ENCODE measurements at places on chromosomes 7 and 10. TPM values are rescaled to one million over a fixed set of nuclear protein-coding genes. Genes with fewer than 3 reads are reported as not detected.

The ANKRD7 gene
- total RNA-seq = 0.32 TPM

The HMX2 gene
- not detected for total RNA-seq

The GPR141 gene
- total RNA-seq = 0.64 TPM

The CRHR2 gene
- 0.15 TPM for total RNA-seq

The ZEB1 gene
- 113 TPM for total RNA-seq

The HABP2 gene
- total RNA-seq = 0.29 TPM

GRCh38 chr10:60376221-60377041 lies 13.2 kb downstream of the ANK3 start:
- no peak for DNase-seq
- no peak overlapping the region for H3K4me3 ChIP-seq
- H3K36me3 ChIP-seq = no peaks in the 10 kb centered on the region
- no peaks in the 10 kb centered on the region for H3K27me3 ChIP-seq

DNA sequence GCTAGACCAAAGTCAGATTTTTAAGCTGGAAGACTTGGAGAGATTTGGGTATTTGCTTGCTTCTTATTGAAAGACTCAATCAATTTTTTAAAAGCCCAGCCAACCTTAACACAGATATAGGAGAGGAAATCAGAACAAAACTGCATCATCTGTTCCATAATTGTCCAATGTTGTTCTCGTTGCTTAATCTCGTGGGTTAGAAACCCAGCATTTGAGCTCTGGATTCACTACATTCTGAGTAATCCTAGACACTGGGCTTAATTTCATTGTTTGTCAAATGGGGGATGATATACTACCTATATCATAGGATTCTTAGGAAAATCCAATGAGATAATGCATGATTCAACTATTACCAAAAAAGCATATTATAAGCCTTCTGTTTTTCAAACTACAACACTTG lies 48.9 kb downstream of the CALD1 start:
- H3K27ac ChIP-seq = peak overlapping the region; percentile 65
- H3K36me3 ChIP-seq = no peaks in the 10 kb centered on the region
- no peak for DNase-seq
- H3K4me3 ChIP-seq = no peak overlapping the region

DNA sequence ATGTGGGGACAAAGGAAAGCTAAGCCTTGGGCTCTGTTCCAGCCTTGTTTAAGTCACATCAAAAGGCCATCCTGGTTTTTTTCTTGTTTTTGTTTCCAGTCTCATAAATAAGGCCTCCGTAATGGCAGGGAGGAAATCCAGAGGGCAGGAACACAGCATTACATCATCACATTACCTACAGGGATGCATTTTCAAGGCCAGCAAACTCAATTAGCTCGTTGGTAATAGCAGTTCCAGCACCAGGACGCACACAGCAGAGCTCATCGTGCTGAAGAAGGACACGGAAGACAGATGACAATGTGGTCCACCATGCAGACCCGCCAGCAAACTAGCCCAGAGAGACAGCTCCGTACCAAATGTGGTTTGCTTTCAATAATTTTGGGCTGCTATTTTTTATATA lies 1209.2 kb downstream of the TYW1 start:
- H3K36me3 ChIP-seq = no peaks in the 10 kb centered on the region
- H3K27me3 ChIP-seq = no peaks in the 10 kb centered on the region
- no peaks in the 10 kb centered on the region for H3K4me1 ChIP-seq
- no peak for DNase-seq

- DNase-seq = no peak
- no peak overlapping the region for H3K27ac ChIP-seq
- H3K36me3 ChIP-seq = no peaks in the 10 kb centered on the region
Observed at GRCh38 chr7:129108581-129108980, 35.9 kb upstream of the TSPAN33 start.

GRCh38 chr10:132715776-132716680 lies 69.9 kb downstream of the NKX6-2 start:
- H3K27me3 ChIP-seq = no peaks in the 10 kb centered on the region
- no peaks in the 10 kb centered on the region for H3K4me1 ChIP-seq
- H3K27ac ChIP-seq = no peak overlapping the region
- no peak overlapping the region for H3K4me3 ChIP-seq
- no peak for DNase-seq

DNA sequence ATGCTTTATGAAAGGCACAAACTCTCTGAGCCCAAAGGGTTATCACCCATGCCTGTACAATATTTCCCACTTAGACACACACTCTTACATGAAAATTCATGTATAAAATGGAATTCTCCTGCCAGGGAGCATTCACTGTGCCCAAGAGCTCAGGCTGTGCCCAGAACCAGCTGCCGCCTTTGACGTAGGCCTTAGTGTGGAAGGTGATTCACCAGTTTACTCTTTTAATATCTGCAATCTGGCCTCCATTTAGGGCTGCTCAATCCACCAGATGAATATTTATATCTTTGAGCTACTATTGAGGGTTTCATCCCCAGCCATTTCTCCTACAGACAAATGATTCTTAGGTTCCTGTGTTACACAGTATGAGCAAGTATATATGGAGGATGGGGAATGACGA lies 849.7 kb downstream of the CNTNAP2 start:
- no peaks in the 10 kb centered on the region for H3K27me3 ChIP-seq
- DNase-seq = no peak
- H3K4me1 ChIP-seq = no peaks in the 10 kb centered on the region
- no peak overlapping the region for H3K4me3 ChIP-seq
- H3K27ac ChIP-seq = no peak overlapping the region
- H3K36me3 ChIP-seq = no peaks in the 10 kb centered on the region

GRCh38 chr7:151415375-151416105 lies 5.7 kb upstream of the WDR86 start:
- H3K27ac ChIP-seq = no peak overlapping the region
- DNase-seq = no peak
- peaks cover under 1% of the 10 kb centered on the region for H3K27me3 ChIP-seq

DNA sequence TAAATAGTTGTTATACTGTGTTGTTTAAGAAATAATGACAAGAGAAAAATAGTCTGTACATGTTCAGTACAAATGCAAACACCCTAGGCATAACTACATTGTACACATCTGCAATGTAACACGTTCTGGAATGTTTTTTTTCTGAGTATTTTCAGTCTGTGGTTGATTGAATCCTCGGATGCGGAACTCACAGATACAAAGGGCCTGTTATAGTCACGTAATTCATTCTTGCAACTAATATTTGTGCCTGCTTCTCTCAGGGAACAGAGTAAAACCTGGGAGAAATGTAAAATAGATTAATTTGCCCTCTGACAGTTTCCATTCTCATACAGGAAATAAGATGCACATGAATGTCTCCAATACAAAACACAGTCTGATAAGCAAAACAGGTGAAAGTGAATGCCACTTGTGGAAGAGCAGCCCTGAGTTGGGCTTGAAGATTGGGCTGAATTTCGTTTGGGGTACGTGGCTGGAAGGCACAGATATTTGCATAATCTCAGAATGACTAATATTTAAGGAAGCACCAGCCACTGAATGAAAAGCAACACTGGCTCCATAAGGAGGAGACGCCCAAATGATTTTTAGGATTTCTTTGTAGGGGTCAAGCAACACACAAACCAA lies 19.1 kb downstream of the DENND2A start:
- no peaks in the 10 kb centered on the region for H3K4me1 ChIP-seq
- no peak for DNase-seq
- H3K36me3 ChIP-seq = no peaks in the 10 kb centered on the region
- no peak overlapping the region for H3K27ac ChIP-seq
- H3K4me3 ChIP-seq = no peak overlapping the region

DNA sequence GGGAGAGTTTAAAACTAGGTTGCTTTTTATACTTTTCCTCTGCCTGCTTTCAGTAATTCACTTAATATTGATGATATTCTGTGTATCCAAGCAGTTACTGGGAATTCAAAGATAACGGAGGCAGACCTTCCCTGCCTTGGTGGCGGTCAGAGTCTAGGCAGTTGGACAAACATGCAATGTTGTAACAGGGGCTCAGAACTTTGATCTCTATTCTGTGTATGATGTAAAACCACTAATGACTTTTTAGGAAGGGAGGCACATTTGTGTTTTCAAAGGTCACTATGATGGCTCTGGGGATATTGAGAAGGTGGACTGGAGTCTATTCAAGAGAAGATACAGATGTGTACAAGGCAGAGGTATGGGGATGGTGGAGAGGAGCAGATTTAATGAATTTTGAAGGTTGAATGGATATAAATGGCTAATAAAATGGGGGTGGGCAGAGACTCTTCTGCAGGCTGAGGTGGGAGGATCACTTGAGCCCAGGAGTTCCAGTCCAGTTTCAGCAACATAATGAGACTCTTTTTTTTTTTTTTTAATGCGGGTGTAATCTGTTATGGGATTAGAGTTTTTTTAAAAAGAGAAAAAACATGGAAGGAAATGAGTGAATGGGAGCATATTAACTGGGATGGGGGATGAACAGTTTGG lies 5.7 kb upstream of the PON2 start:
- no peak overlapping the region for H3K27ac ChIP-seq
- H3K4me1 ChIP-seq = no peaks in the 10 kb centered on the region
- H3K27me3 ChIP-seq = no peaks in the 10 kb centered on the region
- no peak for DNase-seq
- no peak overlapping the region for H3K4me3 ChIP-seq
- no peaks in the 10 kb centered on the region for H3K36me3 ChIP-seq

DNA sequence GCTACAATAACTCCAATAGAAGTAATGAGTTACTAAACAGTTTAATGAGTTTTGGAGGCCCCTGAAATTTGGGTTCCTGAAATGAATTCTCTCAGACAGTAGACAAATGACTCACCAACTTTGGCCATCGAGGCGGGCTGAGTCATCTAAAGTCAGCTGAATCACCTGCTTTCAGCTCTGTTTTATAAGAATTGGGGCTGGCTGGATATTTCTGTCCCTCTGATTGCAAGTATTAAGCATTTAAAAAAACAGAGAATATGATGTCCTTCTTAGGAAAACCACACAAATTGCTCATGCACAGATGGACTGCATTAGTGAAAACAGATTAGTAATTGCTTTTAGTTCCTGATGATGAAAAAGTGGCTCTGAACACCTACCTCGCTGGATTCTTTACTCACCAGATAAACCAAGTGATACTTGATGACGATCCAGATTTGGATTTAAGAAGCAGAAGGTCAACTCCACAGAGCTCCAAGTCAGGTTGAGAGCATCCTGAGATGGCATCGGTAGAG lies 59.1 kb downstream of the ZNF365 start:
- no peak overlapping the region for H3K4me3 ChIP-seq
- H3K27me3 ChIP-seq = no peaks in the 10 kb centered on the region
- peak overlapping the region; percentile 50 for H3K27ac ChIP-seq
- no peak for DNase-seq
- no peaks in the 10 kb centered on the region for H3K36me3 ChIP-seq
- no peaks in the 10 kb centered on the region for H3K4me1 ChIP-seq

DNA sequence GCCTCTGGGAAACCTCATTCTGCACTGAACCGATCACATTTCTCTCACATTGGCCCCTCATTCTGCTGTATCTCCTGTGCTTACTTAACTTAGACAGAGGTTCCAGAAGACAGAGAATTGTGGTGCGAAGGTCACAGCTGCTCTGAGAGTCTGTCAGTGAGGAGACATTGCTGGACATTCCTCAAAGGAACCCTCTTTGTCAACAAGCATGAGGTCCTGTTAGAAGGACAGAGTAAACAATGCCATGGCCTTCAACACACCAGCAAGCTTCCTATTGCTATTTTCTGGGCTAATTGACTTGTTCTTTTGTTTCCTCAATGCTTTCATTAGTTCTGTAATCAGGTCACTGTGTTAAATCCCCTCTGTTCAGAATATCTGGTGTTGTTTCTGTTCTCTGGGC lies 109.3 kb upstream of the FZD8 start:
- DNase-seq = no peak
- H3K27me3 ChIP-seq = no peaks in the 10 kb centered on the region
- no peak overlapping the region for H3K27ac ChIP-seq
- no peaks in the 10 kb centered on the region for H3K36me3 ChIP-seq
- H3K4me3 ChIP-seq = no peak overlapping the region

- no peaks in the 10 kb centered on the region for H3K36me3 ChIP-seq
- H3K4me3 ChIP-seq = no peak overlapping the region
- no peak overlapping the region for H3K27ac ChIP-seq
- no peaks in the 10 kb centered on the region for H3K4me1 ChIP-seq
- H3K27me3 ChIP-seq = no peaks in the 10 kb centered on the region
Observed at GRCh38 chr10:80544316-80544953, 6.7 kb downstream of the SH2D4B start.

DNA sequence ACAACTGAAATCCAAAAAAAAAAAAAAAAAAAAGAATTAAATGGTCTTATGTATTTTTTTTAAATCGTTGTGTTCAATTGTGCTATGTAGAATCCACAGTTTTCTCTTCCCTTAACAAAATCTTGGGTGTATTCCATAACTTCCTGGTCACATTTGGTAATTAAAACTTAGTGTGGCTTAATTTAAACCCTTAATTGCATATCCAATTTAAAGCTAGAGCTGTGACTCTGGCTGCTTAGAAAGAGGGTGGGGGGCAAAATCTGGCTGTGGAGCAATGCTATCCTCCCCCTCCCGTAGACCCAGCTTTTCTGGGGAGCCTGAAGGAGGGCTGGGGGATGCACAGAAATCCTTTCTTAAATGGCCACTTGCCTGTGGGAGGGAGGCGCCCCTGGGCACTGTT lies 695.1 kb downstream of the INHBA start:
- H3K27me3 ChIP-seq = no peaks in the 10 kb centered on the region
- H3K36me3 ChIP-seq = no peaks in the 10 kb centered on the region
- H3K27ac ChIP-seq = no peak overlapping the region

- H3K27me3 ChIP-seq = no peaks in the 10 kb centered on the region
- no peak overlapping the region for H3K27ac ChIP-seq
- H3K36me3 ChIP-seq = no peaks in the 10 kb centered on the region
- H3K4me1 ChIP-seq = no peaks in the 10 kb centered on the region
- H3K4me3 ChIP-seq = no peak overlapping the region
- DNase-seq = no peak
Observed at GRCh38 chr10:62541811-62542210, 167.6 kb downstream of the ZNF365 start.

DNA sequence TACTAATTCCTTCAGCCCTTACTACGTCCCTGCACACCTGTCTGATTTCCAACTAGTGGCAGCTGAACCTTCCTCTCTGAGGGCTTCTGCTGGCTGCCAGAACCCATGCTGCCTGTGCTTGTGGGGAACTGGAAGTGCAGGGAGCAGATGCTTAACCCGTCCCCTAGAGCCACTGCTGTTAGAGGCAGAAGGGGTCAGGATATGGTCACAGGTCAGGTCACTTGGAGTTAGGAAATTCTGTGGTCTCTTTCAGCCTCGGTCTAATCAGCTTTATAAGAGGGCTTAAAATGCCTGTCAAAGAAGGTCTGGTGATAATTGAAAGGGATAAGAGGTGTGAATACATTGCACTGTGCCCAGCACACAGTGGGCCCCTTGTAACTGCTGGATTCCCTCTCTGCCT lies 82.0 kb downstream of the PLPP4 start:
- no peaks in the 10 kb centered on the region for H3K4me1 ChIP-seq
- no peak for DNase-seq

- H3K4me1 ChIP-seq = no peaks in the 10 kb centered on the region
- no peaks in the 10 kb centered on the region for H3K36me3 ChIP-seq
- H3K4me3 ChIP-seq = no peak overlapping the region
- DNase-seq = no peak
Observed at GRCh38 chr7:91383905-91384274, 119.7 kb downstream of the FZD1 start.

GRCh38 chr10:119441921-119442757 lies 100.4 kb downstream of the RGS10 start:
- no peak for DNase-seq
- no peak overlapping the region for H3K4me3 ChIP-seq
- H3K4me1 ChIP-seq = peaks cover 14% of the 10 kb centered on the region
- H3K27ac ChIP-seq = peak overlapping the region; percentile 83
- no peaks in the 10 kb centered on the region for H3K27me3 ChIP-seq

Data from breast epithelium (tissue), 4 donors.